ENCODE measurements at places on chromosomes 12 and 14.
A peak's percentile ranks its signal among the peaks of the same experiment; 100 is the strongest.

GRCh38 chr12:93913845-93914244 lies 234.5 kb upstream of the PLXNC1 start:
- no peak for DNase-seq

DNA sequence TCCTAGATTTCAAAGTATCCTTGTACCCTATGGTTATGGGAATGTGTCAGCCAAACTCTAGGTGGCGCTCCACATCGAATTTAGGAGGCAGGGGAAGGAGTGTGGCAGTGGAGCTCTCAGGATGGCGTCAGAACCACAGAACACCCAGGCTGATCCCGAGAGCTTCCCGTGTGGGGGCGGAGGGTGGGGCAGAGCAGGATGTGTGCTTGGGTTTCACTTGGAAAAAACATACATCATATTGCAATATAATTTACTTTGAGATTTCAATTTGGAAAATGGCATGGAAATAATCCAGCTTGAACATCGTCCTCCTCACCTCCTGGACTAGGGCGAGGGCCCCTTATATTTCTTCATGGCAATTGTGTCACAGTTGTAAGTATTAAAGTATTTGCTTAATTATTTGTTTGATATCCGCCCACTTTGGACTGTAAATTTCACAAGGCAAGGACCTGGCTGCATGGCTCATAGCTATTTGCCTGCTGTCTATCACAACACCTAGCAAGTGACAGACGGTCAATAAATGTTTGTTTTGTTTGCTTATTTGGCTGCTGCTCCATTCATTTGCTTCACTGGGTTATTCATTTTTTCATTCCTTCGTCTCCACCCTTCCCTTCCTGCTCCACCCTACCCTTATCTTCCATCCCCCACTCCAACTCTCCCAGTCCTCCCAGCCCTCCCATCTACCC lies 221.5 kb upstream of the HMGA2 start:
- DNase-seq: no peak

GRCh38 chr14:30725763-30726162 lies 103.6 kb downstream of the SCFD1 start:
- DNase-seq: no peak

DNA sequence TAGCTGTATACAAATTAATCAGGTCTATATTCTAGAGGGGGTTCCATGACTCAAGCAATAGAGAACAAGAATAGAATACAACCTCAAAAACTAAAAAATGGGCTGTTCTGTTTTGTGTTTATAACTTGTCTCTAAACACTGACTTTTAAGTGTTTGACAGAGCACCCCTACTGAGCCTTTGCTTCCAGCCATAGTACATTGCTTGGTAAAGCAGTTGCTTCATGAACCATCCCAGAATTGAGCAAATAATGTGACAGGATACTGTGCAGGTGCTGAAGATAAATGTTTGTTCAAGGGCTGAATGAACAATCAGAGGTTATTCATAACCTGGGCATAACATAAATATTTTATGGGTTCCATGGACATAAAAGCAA lies 11.5 kb downstream of the SPTSSA start:
- peak; percentile 32 for DNase-seq

GRCh38 chr14:31229009-31229408 lies 21.4 kb upstream of the HECTD1 start:
- no peak for DNase-seq

GRCh38 chr12:111812881-111813741 lies 28.9 kb upstream of the MAPKAPK5 start:
- peak; percentile 60 for DNase-seq

DNA sequence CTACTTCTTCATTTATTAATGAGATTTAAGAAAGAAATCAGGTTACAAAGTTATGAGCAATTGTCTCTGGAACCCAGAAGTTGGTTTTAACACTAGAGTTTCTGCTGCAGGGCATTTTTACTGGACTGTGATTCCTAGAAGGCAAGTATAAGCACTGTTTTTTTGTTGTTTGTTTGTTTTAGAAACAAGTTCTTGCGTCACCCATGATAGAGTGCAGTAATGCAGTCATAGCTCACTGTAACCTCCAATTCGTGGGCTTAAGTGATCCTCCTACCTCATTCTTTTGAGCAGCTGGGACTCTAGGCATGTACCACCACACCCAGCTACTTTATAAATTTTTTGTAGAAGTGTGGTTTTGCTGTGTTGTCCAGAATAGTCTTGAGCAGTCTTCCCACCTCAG lies 25.6 kb downstream of the RAP1B start:
- no peak for DNase-seq

DNA sequence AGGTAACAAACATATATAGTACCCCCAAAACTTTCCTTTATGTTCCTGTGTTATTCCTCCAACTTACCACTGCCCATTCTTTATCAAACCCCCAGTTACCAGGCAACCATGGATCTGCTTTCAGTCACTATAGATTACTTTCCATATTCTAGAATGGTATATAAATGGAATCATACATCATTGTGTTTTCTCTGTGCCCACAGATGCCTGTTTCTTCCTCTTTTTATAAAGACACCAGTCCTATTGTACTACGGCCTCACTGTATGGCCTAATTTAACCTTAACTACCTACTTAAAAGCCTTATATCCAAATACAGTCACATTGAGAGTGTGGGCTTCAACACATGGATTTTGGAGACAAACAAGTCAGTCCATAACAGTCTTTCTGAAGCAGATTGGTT lies 2.6 kb downstream of the TAS2R14 start:
- DNase-seq: no peak

GRCh38 chr12:127389923-127390322 lies 877.0 kb upstream of the TMEM132C start:
- no peak for DNase-seq

DNA sequence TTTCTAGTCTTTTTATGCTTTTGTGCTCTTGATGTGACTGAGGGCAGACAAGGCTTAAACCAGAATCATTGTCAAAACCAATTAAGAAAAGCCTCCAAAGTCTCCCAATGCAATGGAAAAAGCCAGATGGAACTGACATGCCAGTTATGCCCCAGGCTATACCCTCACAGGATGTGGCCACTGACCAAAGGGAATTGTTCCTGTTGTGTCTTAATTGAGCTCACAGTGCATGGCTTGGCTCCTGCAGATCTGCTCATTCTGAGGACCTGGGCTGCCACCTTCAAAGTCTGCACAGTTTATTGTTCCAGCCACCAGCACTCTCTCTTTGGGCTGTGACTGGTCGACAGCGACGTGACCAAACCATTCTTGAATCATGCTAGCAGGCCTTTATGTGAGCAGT lies 17.1 kb upstream of the BICD1 start:
- DNase-seq: no peak

DNA sequence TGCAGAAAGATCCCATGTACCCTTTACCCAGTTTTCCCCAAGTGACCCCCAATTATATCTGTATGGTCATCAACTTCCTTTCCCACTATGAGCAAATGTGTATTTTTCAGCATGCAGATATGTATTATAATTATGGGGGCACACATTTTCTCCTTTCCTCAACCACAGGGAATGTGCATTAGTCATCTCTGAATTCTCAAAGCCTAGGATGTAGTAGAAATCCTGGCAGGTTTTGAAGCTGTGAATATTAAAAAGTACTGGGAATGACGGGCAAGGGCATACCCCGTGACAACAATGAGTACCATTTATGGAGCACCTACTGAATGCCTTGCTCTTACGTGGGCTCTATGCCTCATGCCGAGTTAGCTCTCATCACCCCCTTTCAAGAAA lies 71.5 kb downstream of the VWF start:
- DNase-seq: no peak

- DNase-seq: no peak
These were observed 54.4 kb downstream of the GPR137C start for GRCh38 chr14:52607061-52607460.

DNA sequence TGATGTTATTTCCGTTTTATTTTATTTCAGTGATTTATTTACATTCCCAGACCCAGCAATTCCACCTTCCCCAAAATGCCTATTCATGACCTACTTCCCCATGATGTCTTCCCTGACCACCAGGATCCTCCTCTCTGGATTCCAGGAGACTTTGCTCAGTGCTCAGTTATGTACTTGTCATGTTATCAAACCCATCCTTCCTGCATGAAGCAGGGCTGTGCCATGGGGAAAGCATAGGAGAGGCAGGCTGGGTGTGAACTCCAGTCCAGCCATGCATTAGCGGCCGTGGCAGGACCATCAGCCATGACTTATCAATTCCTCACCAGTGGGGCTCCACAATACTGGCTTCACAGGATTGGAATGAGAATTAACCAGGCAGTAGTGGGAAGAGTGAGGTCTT lies 57.8 kb downstream of the B4GALNT3 start:
- no peak for DNase-seq

GRCh38 chr12:11133162-11133561 lies 1.3 kb downstream of the TAS2R30 start:
- DNase-seq: no peak

GRCh38 chr14:25067600-25067999 lies 17.7 kb upstream of the STXBP6 start:
- no peak for DNase-seq

GRCh38 chr14:35337269-35338255 lies 45.4 kb downstream of the PSMA6 start:
- DNase-seq: no peak

- no peak for DNase-seq
These were observed 11.3 kb downstream of the VASH1 start for GRCh38 chr14:76772300-76773187.

- DNase-seq: no peak
These were observed 227.7 kb upstream of the CRY1 start for GRCh38 chr12:107320929-107321631.

DNA sequence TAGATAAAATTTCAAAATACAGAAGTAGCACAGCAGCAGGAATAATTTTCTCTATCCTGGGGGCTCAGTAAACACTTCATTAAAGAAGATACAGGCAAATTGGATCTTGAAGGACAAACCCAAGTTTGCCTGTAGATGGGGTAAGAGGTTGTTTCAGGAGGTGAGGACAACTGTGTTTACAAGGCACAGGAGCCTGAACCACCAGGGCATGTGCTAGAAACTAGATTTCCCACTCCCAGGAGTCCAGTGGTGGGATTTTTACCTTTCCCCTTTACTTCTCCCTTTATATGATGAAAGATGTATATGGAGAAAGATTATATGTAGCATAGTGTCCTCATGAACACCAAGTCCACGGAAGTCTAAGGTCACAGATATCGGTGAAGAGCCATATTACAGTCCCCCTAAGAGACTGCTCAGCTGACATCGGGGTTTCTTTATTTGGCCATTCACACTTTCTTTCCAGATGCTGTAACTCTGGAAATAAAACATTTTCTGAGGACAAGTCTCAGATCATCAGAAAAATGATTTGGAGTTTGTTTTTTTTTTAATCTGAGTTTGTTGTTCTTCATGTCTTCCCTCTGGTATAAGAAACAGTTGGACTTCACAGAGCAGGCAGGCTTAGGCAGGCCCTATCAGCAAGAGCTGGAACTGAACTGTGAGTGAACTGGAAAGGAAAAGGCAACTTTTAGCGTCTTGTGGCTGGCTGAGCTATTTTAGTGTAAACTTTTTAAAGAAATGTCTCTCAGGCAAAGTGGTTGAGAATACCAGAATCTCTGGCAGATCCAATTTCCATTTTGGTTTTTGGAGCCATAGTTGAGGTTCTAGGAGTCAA lies 8.0 kb upstream of the EVL start:
- no peak for DNase-seq

GRCh38 chr14:99067927-99068326 lies 204.1 kb downstream of the BCL11B start:
- no peak for DNase-seq

- no peak for DNase-seq
These were observed 658.7 kb downstream of the SOX5 start for GRCh38 chr12:23290627-23291330.

DNA sequence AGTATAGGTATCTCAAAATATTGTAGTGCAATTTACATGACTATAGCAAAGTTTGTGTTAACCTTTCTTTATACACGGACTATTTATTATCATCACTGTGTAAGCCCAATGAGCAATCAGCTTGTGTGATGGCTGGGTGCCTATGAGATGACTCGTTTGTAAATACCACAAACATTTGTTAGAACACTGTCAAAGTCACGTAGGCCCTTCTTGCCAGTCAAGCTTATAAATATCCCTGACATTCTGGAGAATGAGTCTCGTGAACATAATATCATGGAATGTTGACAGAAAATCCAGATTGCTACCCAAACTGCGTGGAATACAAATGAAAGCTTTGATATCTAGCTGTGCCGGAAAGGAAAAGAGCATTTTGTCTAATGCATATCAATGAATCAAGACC lies 648.3 kb upstream of the MDGA2 start:
- DNase-seq: no peak

Data from NCI-H187 treated with DMSO at 0.1 percent for 48 hours (cell line).